Stimulated activated CD4-positive, alpha-beta T cell treated with anti-CD3 and anti-CD28 coated beads, TNF-alpha, amount 100 ng/mL, for 48 hours (primary cell): ENCODE measurements at places on chromosomes 4 and X.

DNA sequence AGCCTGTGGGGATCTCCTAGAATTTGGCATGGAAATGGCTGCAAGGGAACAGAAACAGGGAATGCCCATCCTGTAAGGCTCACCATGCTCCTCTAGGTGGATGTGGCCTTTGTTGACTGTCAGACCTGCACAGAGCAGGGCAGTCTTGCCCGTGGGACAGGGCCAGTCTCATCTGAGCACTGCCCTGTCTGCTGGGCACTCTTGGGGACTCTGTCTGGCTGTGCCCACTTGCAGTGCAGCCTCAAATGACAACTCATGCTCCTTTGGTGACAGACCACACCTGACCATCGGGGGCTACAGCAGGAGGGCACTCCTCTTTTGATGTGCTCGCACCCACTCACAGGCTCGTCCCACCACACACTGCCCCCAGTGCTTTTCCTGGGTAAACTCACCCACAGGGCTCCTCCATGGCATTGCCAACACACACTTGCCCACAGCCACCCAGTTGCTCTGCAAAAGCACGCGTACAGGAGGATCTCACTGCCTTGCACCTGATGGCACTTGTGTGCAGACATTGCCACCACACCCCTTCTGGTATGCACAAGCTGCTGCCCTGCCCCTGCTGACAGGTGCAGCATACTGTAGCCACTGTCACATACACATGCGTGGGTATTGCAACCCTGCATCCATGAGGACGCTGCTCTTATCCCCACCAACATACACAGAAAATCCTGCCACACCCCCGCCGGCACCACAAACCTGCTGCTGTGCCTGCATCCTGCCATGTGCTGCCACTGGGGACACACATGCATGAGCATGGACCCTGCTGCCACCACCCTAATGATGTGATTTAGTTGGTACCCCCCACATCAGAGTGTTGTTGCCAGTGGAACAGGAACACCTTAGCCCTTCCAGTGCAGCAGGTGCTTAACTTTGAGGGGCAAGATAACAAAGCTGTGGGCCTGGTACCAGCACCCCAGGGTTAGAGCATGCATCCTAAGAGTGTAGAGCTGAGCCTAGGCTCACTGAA, 100.1 kb upstream of the ARHGEF9 start:
- DNase-seq: no peak

GRCh38 chr4:78650106-78651024, 98.8 kb downstream of the ANXA3 start:
- no peak for DNase-seq

GRCh38 chrX:38138900-38139299, 81.8 kb downstream of the SRPX start:
- no peak for DNase-seq

DNA sequence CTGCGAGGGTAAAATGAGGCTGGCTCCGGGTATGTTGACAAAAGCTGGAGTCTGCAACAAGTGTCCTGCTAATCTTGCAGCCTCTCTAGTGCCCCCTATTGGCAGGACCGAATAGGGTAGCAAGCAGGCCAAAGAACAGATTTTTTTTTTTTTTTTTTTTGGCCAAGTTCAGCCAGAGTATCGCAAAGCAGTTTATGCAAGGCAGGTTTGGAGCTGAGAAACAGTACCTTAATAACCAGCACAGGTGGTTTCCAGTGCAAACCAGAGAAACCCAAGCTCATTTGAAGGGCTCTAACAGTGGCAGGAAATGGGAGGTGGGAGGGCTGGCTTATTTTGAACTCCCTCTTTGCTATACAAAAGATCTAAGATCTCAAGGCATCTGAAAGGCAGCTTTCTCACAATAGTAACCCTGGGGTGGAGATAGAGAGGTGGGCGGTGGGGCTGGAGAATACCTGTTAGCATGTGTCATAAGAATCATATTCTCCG, 38.2 kb upstream of the OCIAD2 start:
- DNase-seq: peak; percentile 36

- DNase-seq: no peak
Observed at GRCh38 chr4:25943312-25943711, 29.3 kb downstream of the SMIM20 start.

- no peak for DNase-seq
Observed at GRCh38 chr4:105645440-105645839, 63.0 kb downstream of the INTS12 start.

DNA sequence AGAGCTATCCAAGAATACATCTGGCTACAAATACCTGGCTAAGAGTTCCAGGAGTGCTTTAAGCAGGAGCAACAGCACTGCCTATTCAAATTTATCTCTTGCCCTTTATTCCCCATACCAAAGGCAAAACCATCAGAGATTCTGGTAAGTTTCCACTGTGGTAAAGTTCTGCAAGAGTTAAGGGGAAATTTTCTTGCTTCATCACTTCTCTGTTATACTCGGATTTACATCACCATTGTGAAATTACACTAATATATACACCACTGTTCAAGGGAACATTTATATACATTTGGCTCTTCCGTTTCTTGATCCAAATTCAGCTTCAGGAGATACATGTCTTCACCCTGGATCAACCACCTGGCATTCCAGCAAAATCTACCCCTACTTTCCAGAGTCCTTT, 70.8 kb upstream of the PTPN13 start:
- DNase-seq: no peak

GRCh38 chr4:122475233-122475632, 18.7 kb upstream of the IL2 start:
- DNase-seq: no peak

- no peak for DNase-seq
Observed at GRCh38 chrX:134453631-134454030, 6.3 kb upstream of the HPRT1 start.

DNA sequence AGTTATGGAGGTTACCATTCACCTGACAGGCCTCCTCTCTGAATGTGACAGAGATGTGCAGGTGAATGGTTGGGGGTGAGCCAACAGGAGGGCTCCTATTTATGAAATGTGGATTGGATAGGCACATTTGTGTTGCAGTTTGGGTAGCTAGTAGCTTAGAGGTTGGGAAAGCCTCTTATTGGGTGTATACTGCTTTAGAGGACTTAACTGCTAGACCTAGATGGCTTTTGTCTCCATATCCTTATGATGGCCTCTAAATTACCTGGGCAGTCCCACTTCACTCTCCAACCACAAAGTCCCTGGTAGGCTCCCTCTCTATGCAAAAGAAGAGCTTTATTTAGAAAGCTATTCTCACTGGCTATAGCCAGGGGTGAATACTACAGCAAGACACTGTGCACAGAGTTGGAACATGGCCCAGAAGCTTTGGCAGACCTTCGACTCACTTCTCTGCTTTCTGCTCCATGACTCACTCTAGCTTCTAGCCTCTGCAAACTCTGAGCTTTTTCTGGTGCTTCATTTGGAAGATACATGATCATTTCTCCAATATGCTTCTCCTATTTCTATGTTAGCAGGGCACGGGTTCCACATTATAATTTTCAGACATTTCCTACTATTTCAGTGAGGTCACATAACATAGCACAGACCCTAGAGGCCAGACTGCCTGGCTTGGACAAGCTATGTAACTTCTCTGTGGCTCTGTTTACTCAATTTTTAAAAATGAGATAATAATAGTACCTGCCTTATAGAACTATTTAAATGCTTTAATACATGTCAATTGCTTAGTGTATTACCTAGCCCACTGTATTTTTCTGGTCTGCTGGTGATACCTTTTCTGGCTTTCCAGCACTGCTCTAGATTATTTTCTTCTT, 6.0 kb upstream of the VGLL1 start:
- DNase-seq: no peak

DNA sequence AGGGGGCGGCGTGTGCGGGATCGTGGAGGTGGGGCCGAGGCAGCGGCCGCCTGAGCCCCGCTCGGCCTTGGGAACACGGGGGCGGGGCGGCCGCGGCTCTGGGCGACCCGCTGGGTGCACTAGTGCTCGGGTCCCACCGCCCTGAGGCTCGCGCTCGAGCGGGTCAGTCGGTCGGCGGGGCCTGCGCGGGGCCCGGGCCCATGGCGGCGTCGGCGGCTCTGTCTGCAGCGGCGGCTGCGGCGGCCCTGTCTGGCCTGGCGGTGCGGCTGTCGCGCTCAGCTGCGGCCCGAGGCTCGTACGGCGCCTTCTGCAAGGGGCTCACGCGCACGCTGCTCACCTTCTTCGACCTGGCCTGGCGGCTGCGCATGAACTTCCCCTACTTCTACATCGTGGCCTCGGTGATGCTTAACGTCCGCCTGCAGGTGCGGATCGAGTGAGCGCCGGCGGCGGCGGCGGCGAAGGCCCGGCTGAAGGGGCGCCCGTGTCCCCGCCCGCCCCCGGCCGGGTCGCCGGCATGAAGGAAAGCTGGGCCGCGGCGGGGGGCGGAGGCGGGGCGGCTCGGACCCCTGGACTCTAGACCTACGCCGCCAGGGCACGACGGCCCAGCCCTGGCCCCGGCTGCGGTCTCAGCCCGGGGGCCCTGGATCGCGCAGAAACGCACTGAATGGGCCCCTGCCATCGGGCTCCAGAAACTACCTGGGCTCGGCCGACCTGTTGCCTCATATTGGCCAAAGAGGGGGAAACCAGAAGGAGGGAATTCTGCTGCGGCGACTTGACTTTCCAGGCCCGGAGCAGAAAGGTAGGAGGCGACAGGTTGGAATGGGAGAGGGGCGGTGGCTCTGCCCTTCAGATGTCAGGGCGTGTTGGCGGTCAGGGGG, at the start of gene SMIM10L2A:
Gene SMIM10L2A (plus strand): TSS at position 13 of the 878 bp plus-strand sequence. CDS start 188 bp downstream, at position 201.
- DNase-seq: peak; percentile 3

- no peak for DNase-seq
Observed at GRCh38 chr4:53431052-53431451, 53.6 kb downstream of the FIP1L1 start.

- DNase-seq: no peak
Observed at GRCh38 chr4:37922328-37922727, 31.4 kb downstream of the TBC1D1 start.

DNA sequence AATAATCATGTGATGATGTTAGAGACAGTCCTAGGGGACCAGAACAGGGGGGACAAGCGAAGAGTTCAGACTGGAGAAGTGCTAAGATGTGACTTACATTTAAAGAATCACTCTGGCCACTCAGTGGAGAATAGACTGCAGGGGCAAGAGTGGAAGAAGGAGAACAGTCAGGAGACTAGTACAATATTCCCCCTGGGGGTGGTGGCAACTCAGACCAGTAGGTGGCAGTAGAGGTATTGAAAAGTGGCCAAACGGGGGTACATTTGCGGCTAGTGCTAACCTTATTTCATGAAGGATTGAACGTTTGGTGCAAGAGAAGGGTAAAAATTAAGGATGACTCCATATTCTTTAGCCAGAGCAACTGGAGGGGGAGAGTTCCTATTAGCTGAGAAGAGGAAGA, 2.7 kb upstream of the BMX start:
- DNase-seq: peak; percentile 35

DNA sequence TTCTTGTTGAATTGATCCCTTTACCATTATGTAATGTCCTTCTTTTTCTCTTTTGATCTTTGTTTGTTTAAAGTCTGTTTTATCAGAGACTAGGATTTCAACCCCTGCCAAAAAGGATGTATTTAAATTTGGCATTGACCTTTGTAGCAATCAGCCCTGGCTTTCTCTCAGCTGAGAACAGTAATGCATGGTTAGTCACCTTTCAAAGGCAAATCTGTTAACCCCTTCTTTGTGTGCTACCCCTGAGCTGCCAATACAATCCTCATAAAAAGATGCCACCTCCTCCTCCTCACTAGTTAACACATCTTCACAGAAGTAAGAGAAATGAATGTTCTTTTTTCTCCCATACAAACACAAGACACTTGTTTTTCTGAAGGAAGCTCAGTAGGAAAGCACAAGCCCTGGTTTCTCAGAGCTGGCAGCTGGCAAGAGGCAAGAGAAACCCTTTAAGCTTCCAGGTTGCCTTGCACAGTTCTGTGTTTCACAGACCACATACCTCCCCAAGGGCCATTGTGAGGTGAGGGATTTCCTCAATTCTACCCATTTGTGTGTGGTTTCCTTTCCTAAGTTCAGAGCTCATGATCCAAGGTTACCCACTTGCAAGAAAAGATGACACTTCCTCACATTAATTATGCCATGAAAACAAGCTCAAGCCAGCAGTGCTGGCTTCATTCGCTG, 122.6 kb downstream of the RCHY1 start:
- no peak for DNase-seq

- DNase-seq: no peak
Observed at GRCh38 chr4:29336861-29337260, 1383.3 kb upstream of the PCDH7 start.

GRCh38 chrX:39509157-39509556, 588.6 kb downstream of the BCOR start:
- no peak for DNase-seq

DNA sequence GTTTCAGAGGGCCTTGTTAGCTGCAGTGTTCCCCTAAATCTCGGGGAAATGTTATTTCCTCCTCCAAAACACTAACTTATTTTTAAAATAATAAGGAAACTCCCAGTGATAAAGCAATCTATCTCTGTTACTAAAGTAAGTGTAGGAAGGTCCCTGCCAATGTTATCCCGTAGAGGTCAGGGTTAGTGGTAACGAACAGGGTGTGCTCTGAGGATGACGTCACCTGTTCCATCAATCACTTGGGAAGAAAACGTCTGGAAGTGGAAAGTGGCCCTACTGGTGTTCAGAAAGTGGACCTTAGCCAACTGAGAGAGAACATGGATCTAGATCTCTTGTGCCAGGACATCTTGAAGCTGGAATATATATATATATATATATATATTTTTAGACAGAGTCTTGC, 249.5 kb downstream of the BCOR start:
- no peak for DNase-seq

GRCh38 chr4:180512801-180513475, 1730.3 kb upstream of the TENM3 start:
- DNase-seq: no peak

DNA sequence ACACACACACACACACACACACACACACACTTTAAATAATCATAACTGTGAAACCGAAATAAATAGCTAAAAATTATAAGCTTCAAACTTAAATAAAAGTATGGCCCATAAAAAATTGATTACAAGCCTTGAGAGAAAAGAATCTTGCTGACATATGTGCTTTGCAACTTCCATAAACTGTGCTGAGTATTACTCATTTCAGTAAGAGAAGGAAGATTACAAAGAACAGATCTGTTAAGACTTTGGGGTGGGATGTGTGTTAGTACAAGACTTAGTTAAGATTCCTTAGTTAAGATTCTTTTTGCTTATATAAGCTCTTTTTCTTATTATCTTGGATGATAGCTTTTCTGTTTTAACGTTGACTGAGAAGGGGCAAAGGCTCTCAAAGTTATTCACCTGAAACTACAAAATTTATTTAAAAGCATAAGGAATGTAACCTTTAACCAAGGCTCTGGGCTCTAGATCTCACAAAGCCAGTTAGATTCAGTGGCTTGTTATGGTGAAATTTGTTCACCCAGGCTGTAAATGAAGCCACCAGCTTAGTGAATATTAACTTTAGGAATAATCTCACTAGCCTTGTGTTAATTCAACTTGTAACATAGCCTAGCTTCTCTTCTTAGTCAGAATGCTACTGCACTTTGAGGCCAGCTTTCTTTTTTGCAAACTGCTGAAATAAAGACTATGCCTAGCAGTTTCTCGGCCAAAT, 58.2 kb downstream of the ARSJ start:
- no peak for DNase-seq

DNA sequence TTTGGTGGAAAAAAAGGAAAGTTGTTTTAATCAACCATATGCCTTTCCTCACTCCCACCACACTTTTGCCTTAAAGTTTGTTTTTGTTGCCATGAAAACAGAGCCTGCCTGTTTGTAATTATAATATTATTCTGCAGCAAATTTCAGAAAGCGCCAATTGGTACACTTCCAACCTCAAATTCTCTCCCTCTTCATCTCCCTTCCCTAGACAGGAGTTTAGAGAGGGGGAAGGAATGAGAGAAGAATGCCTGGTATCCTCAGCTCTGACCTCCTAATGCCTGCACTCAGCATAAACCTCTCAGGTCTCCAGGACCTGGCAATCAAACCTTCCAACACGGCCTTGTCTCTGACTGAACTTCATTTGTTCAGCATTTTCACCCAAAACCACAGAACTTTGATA, 138.4 kb upstream of the HCCS start:
- DNase-seq: no peak
